Activated T-helper 1 cell treated with anti-CD3 and anti-CD28 coated beads, Interleukin-12 subunit alpha, Interleukin-12 subunit beta, Interleukin-2, Interleukin-4 antibody, amounts not matched to agents 30 ng/mL and 10 ng/mL and 1 ng/mL, durations not matched to agents 14 hours and 24 hours and 36 hours (primary cell): ENCODE measurements at places on chromosomes 3 and 15.

DNA sequence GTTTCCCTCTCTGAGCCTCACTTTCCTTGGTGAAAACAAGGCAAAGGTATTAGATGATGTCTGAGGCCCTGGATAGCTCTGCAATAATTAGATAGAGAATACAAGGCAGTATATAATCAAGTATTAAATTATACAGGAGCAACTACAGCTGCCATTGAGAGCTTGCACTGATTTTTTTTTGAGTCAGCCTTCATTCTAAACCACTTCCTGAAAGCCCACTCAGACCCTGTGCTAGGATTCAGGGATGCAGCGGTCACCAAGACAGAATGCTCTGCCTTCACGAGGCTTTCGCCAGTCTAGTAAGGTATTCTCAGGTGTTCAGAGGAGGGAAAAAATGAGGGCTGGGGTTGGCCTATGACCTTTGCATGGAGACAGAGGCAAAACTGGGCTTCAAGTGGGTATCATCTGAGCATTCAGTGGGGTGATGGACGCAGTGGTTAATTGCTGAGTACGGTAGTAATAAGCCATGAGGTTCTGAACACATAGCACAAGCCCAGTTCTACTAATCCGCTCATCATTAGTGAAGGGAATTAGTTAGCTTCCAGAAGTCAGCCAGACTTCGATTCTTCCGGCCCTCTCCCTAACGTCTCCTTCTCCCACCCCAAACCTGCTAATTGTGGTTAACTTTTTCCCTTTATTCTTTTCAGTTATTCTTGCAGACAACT lies 3.6 kb downstream of the VGLL4 start:
- no peak overlapping the region for H3K27ac ChIP-seq
- no peak for DNase-seq
- peaks cover 4% of the 10 kb centered on the region for H3K27me3 ChIP-seq
- peak overlapping the region; percentile 95 for H3K4me3 ChIP-seq

GRCh38 chr3:149810846-149811245 lies 2.2 kb upstream of the RNF13 start:
- peaks cover 3% of the 10 kb centered on the region for H3K36me3 ChIP-seq
- H3K27ac ChIP-seq, result no peak overlapping the region
- no peak overlapping the region for H3K4me3 ChIP-seq
- peaks cover 36% of the 10 kb centered on the region for H3K4me1 ChIP-seq
- DNase-seq, result no peak
- peaks cover 23% of the 10 kb centered on the region for H3K27me3 ChIP-seq

GRCh38 chr3:43379343-43379742 lies 93.0 kb downstream of the SNRK start:
- no peak overlapping the region for H3K27ac ChIP-seq
- no peaks in the 10 kb centered on the region for H3K36me3 ChIP-seq
- H3K4me1 ChIP-seq, result peaks cover 17% of the 10 kb centered on the region

- H3K27me3 ChIP-seq, result no peaks in the 10 kb centered on the region
- H3K4me1 ChIP-seq, result no peaks in the 10 kb centered on the region
- H3K36me3 ChIP-seq, result no peaks in the 10 kb centered on the region
- DNase-seq, result no peak
- no peak overlapping the region for H3K4me3 ChIP-seq
Measured at GRCh38 chr3:25572919-25573385, 91.8 kb downstream of the TOP2B start.

GRCh38 chr3:140319739-140320138 lies 358.1 kb upstream of the TRIM42 start:
- peaks cover 2% of the 10 kb centered on the region for H3K27me3 ChIP-seq
- no peaks in the 10 kb centered on the region for H3K4me1 ChIP-seq
- DNase-seq, result no peak
- H3K27ac ChIP-seq, result no peak overlapping the region
- no peak overlapping the region for H3K4me3 ChIP-seq

DNA sequence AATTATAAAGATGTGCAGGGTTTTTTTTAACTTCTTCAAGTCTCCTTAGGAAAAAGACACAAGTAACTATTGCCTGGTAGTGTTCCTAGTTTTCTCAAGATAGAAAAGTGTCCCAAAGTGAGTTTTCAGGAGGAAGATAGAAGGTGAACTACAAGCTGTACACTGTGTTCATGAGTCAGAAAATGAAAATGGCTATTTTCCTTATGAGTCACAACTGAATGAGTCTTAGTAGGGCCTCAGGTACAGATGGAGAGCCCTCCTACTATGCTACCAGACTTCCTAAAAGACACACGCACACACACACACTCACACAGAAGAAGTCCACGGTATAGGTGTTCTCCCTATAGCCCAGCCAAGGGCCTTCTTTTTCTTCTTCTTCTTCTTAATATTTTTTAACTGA lies 3.1 kb downstream of the MYO1E start:
- H3K36me3 ChIP-seq, result peaks cover 12% of the 10 kb centered on the region
- DNase-seq, result no peak
- no peak overlapping the region for H3K4me3 ChIP-seq

GRCh38 chr3:38029400-38030125 lies at the start of gene PLCD1:
TSS of gene PLCD1 (minus strand) at chr3:38029642. CDS start at chr3:38029539, 103 bp downstream.
- no peaks in the 10 kb centered on the region for H3K36me3 ChIP-seq
- H3K4me1 ChIP-seq, result peaks cover 32% of the 10 kb centered on the region
- H3K27ac ChIP-seq, result peak within 1 kb of the TSS; percentile 59
- peaks cover 30% of the 10 kb centered on the region for H3K27me3 ChIP-seq

DNA sequence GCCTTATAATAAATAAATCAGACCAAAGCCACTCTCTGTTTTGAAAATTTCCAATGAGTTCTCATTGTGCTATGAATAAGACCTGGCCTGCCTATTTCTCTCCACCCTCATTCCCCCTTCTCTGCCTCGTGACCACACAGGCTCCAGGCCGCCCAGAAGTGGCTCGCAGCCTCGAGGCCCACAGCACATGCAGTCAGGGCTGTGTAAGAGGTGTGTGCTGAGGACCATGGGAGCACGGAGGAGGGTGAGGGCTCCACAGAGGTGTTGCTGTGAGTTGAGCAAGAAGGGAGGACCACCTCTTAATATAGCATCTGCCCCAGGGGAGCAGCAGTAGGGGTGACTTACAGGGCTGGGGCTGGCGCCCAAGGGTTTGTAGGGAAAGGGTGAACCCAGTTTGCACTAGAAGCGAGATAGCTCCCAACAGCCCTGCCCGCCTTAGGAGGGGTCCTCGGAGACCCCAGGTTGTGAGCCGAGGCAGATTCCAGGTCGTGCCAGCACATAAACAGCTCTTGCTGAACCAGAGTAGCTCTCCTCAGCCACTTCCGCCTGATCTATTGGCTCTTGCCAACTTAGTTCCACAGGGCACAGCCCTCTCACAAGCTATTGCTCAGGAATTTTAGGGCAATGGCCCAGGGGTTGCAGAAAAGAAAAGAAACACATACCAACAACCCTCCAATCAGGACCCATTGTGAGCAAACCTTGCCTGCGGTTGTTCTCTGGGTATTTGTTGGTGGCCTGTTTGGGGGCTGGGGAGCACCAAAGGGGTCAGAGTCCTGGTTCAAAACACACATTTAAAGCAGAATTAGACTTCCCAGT lies 117.7 kb downstream of the MYLK start:
- H3K4me1 ChIP-seq, result no peaks in the 10 kb centered on the region
- H3K27me3 ChIP-seq, result peaks cover 11% of the 10 kb centered on the region
- DNase-seq, result no peak
- no peak overlapping the region for H3K4me3 ChIP-seq
- no peaks in the 10 kb centered on the region for H3K36me3 ChIP-seq
- H3K27ac ChIP-seq, result no peak overlapping the region

DNA sequence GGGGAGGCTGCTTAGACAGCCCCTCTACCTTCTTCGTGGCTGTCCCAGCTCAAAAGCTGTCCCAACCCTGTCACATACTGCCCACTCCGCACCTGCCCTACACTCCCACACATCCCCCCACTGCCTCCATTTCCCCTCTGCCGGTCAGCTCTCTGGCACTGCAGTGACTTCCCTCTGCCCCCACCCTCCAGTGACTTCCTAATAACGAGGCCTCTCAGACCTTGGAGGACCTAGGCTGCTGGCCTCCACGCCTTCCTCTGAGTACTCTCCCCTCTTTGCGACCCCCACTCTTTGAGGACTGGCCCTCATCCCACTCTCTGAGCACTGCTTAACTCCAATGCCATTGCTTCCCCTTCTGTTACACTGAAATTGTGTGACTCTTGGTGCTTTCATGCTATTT lies 45.3 kb downstream of the KY start:
- H3K27me3 ChIP-seq, result peaks cover 17% of the 10 kb centered on the region
- DNase-seq, result no peak
- H3K27ac ChIP-seq, result no peak overlapping the region

DNA sequence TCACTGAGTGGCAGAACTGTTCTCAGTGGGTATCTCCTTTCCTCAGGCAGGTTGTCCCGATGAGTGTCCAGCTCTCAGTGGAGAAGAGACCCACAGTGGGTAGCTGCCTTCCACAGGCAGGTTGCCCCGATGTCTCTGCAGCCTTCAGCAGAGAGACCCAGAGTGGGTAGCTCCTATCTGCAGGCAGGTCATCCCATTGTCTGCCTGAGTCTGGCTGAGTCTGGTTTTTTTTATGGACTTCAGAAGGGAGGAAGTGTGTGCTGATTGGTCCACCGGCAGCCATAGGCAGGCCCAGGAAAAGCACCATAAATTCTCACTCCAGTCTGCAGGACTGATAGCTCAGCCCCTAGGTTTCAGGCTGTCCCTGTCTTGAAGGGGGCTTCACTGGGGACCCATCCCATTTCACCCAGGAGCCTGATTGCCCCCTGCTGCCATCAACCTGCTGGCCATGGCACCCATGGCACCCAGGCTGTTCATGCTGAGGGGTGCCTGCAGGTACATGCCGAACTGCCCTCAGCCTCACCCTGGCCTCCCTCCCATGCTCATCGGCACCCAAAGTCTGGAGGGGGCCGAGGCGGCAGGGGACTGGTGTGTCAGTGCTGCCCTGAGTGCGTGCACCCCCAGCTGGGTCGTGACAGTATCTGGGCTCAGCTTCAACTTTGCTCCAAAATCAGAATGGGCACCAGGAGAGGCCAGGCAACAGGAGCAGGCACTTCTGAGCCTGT lies 3.6 kb upstream of the LIMD1 start:
- peaks cover 26% of the 10 kb centered on the region for H3K4me1 ChIP-seq
- no peak overlapping the region for H3K4me3 ChIP-seq
- H3K27ac ChIP-seq, result no peak overlapping the region
- peaks cover 13% of the 10 kb centered on the region for H3K27me3 ChIP-seq
- no peak for DNase-seq
- peaks cover 1% of the 10 kb centered on the region for H3K36me3 ChIP-seq

- H3K36me3 ChIP-seq, result peaks cover 48% of the 10 kb centered on the region
- DNase-seq, result no peak
- no peaks in the 10 kb centered on the region for H3K27me3 ChIP-seq
- H3K27ac ChIP-seq, result no peak overlapping the region
- no peak overlapping the region for H3K4me3 ChIP-seq
- peaks cover 6% of the 10 kb centered on the region for H3K4me1 ChIP-seq
Measured at GRCh38 chr3:47588587-47588986, 9.9 kb upstream of the CSPG5 start.

GRCh38 chr3:6168256-6168655 lies 692.7 kb upstream of the GRM7 start:
- H3K4me1 ChIP-seq, result no peaks in the 10 kb centered on the region
- DNase-seq, result no peak
- H3K36me3 ChIP-seq, result no peaks in the 10 kb centered on the region
- H3K27ac ChIP-seq, result no peak overlapping the region
- no peak overlapping the region for H3K4me3 ChIP-seq

DNA sequence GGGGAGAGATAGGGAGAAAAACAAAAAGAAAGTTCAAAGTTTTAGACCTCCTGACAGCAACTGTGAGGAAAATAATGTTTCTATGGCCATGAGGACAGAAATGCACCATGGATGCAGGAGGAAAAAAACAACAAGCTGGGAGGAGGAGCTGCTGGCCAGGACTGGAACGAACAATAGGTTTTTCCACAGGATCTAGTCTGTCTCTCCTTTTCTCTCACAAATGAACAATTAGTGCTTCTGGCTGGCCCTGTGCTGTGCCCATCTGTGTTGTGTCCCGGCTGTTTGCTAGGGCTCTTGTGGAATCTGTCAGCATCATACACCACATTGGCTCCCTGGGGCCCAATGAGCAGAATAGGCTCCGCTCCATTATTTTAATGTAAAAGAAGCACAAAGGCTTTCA lies 15.2 kb downstream of the GK5 start:
- H3K4me3 ChIP-seq, result no peak overlapping the region
- peaks cover 9% of the 10 kb centered on the region for H3K4me1 ChIP-seq
- no peaks in the 10 kb centered on the region for H3K27me3 ChIP-seq
- H3K36me3 ChIP-seq, result peaks cover 26% of the 10 kb centered on the region

DNA sequence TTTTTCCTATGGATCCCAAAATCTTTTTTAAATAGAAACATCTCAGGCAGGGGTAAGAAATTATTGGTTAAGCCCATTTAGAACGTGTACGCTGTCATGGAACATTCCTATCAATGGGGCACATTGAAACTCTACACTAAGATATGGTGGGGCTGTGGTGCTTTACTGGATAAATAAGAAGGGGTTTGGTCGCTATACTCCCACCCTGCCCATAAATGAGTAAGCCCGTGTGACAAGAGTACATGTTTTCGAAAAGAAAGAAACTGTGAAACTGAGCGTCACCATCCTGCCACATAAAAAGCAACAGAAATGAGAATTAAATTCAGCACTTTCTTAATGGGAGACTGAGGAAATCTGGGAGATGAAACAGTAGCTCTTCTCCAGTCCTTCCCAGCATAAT lies 929.7 kb upstream of the CFAP20DC start:
- H3K4me3 ChIP-seq, result peak overlapping the region; percentile 64
- no peaks in the 10 kb centered on the region for H3K27me3 ChIP-seq
- peaks cover 48% of the 10 kb centered on the region for H3K4me1 ChIP-seq

DNA sequence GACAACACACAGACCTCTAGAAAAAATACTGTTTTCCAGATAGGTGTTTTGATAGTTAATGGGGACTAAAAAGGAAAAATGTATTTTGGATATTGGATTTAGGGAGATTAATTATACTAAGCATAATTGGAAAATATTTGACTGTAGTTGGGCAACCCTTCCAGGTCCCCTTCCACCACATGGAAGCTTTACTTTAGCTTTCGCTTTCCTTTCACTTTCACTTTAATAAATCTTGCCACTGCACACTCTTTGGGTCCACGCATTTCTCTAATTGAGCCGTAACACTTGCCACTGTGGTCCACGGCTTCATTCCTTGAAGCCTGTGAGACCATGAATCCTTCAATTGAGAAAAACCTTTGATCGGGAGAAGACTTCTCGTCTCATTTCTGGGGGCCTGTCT lies 15.5 kb downstream of the GLDN start:
- H3K27me3 ChIP-seq, result peaks cover 3% of the 10 kb centered on the region
- H3K36me3 ChIP-seq, result no peaks in the 10 kb centered on the region
- no peak overlapping the region for H3K27ac ChIP-seq

- H3K27ac ChIP-seq, result no peak overlapping the region
- no peaks in the 10 kb centered on the region for H3K36me3 ChIP-seq
- no peaks in the 10 kb centered on the region for H3K27me3 ChIP-seq
- H3K4me3 ChIP-seq, result no peak overlapping the region
- DNase-seq, result no peak
Measured at GRCh38 chr3:55405436-55405835, 81.7 kb downstream of the WNT5A start.

GRCh38 chr3:52527039-52527731 lies 6.5 kb downstream of the NT5DC2 start:
- H3K36me3 ChIP-seq, result peaks cover 6% of the 10 kb centered on the region
- H3K4me3 ChIP-seq, result no peak overlapping the region
- no peak overlapping the region for H3K27ac ChIP-seq
- DNase-seq, result no peak
- H3K27me3 ChIP-seq, result no peaks in the 10 kb centered on the region

- H3K4me1 ChIP-seq, result no peaks in the 10 kb centered on the region
- H3K36me3 ChIP-seq, result no peaks in the 10 kb centered on the region
- DNase-seq, result no peak
- H3K4me3 ChIP-seq, result no peak overlapping the region
- no peaks in the 10 kb centered on the region for H3K27me3 ChIP-seq
Measured at GRCh38 chr3:25094932-25095685, 333.0 kb upstream of the RARB start.
